Tibial artery (tissue), 4 donors: ENCODE measurements at places on chromosomes 3 and 15.

DNA sequence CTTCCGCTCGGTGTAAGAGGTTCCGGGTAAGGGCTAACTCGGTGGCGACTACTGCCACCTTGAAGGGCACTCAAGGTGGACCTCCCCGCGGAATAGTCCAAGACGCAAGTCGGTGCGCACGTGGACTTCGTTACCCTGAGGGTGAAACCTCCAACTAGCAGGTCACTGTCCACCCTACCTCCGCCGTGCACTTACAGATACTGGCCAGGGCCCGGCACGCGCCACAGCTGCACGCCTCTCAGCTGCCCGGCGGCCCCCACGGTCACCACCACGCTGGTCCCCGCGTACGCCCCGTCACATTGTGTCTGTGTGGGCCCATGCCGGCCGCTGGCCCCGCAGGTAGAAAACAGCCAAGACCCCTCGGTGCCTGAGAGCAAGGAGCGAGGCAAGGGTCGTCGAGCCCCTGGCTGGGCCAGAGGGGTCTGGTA, 1.1 kb downstream of the LTK start:
- no peak for DNase-seq

DNA sequence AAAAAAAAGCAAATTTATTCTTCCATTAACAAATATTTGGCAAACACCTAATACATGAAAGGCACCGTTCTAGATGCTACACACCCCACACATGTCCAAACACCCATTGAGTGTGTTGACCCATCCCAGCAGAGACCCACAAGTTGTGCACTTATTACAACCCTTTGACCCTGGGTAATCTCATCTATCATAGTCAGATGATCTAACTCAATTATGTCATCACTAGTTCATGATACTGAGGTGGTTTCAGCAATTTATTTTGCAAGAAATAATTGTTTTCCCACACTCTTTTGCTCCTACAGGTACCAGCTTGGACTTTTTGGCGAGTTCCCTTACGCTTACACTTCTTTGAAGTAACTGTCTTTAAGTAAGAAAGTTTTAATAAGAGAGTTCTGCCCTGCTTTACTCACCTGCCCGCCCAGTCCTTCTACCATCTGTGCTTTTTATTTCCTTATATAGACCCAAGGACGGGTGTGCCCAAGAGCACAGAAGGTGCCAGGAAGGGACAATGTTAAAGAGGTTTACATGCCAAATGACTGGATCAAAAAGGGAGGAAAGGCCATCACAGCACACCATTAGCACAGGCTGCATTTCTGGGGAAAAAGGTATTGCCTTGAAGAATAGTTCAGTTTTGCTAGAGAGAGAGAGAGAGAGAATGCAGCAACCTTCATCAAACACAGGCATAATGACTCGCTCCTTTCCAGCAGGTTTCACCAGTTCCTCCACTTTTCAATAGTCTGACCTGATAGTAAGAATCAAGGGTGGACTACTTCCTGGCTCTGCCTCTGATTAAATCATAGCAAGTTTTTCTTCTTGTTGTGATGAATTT, 54.5 kb upstream of the ATP11B start:
- DNase-seq = no peak

DNA sequence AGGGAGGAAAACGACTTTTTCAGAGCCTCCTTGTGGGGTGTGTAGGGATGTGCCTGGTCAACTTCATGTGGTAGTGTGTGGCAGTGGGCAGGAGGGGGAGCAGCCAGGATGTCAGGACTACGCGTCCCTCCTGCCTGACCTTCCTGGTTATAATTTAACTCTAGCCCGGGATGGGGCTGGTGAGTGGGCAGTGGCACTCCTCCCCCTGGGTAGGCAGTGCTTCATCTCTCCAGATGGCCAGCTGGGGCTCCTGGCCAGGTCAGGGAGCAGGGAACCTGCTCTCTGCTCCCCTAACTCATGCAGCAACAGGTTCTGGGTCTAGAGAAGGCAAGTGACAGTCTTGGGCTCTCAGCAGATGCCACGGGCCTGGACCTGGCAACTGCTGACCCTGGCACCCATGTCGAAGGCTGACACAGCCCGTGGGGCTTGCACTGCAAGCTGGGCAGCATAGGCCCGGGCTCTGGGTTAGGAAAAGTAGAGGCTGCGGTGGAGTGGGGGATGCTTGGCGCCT, 2.6 kb downstream of the ITIH4 start:
- DNase-seq = no peak

GRCh38 chr15:68235022-68235421, 5.5 kb upstream of the CLN6 start:
- DNase-seq = peak; percentile 19

DNA sequence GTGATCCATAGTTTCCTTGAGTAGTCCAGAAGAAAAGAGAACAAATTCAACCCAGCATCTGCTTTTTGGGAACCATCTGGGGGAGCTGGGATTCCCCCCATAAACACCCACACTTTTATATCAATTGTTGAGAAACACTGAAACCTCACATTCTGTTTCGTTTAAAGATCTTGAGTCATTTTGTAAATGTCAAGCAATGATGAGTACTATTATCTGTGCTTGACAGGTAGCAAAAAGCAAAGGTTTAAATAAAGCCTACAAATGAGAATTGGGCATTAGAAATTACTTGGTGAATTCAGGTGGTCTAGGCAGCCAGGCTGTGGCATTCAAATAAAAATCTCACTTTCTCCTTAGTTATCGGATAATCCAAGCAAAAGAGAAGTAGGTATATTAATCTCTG, 75.7 kb downstream of the TMEM266 start:
- DNase-seq = no peak
